ENCODE measurements at places on chromosomes 5 and 9.

GRCh38 chr9:130296783-130297055, 31.2 kb downstream of the HMCN2 start:
- no peak for DNase-seq

DNA sequence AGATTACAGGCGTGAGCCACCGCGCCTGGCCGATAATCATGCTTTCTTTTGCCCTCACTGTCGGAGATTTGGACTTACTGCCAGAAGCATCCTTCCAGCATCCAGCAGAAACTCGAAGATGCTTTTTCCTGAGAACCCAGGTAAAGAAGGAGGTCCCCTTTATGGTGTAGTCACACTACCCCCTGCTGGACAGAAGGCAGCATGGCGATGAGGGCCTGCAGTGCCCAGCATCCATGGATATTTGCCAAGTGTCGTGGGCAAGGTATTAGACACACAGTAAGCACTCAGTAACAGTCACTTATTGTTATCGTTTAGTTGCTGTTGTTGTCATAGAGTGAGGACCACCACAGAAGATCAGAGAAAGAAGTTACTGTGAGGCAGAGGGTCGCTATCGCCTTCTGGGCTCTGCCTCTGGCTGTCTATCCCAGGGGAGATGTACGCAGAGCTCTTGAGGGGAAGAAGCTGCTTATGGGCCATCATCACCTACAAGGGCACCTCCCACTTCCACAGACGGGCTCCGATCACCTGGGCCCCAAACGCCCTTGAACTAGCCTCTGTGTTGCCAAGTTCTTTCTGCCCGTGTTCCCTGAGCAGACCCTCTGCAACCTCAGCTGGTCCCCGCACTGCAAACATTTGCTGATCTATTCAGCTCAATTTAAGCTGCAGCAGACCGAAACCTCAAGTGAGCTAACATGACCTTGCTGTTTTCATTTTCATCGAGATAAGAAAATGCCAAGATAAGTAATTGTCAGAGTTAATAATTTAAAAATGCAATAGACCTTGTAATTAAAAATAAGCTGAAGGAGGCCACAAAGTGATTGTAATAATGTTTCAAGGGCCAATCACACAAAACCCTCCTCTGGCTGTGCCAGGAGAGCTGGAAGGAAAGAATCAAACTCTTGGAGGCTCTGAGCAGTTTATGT, 23.9 kb downstream of the C5orf15 start:
- DNase-seq, result no peak

GRCh38 chr9:76456202-76456926, 2.6 kb upstream of the GCNT1 start:
- DNase-seq, result no peak

- no peak for DNase-seq
Observed at GRCh38 chr9:133752739-133753446, 14.7 kb upstream of the SARDH start.

DNA sequence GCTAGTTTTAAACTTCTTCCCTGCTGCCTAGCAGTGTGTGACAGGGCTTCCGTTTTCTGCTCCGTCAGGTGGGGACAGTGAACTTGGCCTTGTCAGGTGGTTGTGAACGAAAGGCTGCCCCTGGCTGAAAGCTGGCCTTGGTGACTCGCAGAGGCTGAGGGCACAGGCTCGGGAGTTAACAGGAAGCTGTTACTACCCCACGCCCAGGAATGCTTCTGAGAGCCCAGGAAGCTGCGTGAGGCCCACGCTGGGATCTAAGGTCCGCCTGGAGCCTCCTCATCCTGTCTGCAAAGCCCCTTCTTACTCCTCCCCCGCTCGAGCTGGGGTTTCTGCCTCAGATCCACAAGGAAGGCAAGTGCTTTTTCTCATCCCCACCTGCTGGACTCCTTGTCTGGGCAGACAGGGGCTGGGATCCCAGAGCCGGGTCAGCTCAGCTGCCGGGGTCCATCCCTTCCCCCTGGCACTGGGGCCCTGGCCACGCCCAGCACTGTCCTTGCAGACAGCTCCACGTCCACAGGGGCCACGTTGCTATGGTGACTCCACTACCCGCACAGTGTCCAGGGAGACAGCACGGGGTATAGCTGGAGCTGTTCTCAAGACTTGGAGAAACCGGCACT, 124.7 kb upstream of the TBC1D2 start:
- DNase-seq, result no peak

- DNase-seq, result no peak
Observed at GRCh38 chr9:37408933-37409710, 13.4 kb upstream of the GRHPR start.

DNA sequence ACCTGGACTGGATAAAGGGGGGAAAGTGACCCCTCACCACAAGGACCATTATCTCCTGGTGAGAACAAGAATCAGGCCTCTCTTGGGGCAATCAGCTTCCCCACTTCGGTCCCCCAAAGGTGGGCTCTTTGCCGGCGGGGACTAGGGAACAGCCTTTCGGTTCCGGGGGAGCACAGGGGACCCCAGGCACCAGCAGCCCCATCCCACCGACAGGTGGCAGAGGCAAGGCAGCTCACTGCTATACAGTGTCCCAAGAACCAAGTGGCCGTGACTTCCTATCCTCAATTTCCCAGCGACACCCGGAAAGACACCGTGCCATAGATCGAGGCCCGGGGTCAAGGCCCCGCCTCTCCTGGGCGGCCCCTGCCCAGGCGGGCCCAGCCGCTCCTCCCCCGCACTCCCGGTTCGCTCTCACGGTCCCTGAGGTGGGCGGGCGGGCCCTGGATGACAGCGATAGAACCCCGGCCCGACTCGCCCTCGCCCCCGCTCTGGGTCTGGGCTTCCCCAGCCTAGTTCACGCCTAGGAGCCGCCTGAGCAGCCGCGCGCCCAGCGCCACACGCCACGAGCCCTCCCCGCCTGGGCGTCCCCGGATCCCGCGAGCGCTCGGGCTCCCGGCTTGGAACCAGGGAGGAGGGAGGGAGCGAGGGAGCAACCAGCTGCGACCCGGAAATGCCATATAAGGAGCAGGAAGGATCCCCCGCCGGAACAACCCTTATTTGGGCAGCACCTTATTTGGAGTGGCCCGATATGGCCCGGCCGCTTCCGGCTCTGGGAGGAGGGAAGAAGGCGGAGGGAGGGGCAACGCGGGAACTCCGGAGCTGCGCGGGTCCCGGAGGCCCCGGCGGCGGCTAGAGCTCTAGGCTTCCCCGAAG, 655 bp upstream of the EGR1 start:
- peak; percentile 96 for DNase-seq

DNA sequence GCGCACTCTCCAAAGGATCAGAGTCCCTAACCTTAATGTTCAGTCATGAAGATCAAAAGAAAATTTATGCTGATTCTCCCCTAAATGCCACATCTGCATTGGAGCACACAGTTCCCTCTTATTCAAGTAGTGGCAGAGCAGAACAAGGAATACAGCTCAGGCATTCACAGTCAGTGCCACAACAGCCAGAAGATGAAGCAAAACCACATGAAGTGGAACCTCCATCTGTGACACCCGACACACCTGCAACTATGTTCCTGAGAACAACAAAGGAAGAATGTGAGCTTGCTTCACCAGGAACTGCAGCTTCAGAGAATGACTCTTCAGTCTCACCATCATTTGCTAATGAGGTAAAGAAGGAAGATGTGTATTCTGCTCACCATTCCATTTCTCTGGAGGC, 40.0 kb downstream of the CMYA5 start:
- DNase-seq, result no peak

DNA sequence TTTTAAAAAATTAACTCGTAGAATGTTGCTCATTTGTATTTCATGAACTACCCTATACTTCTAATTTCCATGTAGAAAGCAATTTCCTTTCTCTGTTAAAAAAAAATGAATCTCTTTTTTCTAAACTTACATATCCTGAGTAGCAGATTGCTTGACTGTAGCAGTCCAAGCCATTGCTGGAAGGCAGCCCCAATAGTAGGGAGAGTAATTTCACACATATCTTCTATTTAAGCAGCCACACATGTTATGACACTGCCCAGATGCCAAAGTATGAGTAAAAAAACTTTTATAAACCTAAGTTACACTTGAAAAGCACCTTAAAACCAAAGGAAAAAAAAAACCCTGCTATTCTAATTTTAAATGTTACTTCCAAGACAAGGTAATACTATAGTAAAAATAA, 69.6 kb downstream of the FBXL17 start:
- DNase-seq, result no peak

DNA sequence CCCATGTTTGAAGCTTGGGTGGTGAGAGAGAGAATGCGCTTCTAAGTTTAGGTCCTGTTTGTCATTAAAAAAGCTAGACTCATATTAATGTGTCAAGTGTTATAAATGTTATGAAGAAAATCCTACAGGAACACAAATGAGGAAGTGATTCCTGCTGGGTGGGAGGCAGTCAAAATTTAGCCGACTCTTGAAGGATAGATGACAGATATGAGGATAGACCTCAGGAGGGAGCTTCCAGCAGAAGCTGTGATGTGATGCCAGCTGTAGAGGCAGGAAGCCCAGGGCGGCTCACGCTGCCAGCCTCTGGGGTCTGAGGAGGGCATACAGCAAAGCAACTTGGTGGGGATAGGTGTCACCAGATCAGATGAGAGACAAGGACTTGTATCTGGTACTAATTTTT, 74.7 kb upstream of the ADAMTS16 start:
- no peak for DNase-seq

DNA sequence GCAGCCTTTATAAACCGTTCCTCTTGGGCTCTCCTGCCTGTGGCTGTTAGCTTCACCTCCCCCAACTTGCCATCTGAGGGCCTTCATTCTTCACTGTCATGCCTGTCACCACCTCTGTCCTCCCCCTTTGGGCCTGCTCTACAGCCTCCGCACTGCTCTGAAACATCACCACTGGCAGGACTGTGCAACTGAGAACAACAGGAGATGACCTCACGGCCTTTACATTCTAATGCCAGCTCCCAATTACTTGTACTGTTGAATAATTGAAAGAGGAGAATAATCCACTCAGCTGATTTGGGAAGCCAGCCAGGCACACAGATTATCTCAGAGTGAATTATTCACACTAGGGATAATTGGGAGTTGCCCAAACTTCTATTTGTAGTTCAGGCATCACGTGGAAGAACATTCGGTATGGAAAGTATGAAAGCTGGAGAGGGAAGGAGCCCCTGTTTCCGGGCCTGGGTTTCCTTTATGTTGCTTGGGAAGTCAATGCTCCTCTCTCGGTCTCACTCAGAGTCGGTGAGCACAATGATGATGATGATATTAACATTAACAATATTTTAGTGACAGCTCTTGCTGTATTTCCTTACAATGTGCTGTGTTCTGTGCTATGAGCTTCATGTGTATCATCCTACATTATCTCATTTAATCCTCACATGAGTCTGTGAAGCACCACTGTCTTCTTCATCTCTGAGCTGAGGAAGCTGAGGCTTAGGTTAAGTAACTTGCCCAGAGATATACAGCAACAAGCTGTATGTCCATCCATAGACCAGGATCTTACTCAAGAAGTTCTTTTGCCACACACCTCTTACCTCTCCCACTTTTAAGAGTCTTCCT, 99.3 kb upstream of the LRRTM2 start:
- no peak for DNase-seq

GRCh38 chr9:89799766-89800165, 195.0 kb downstream of the GADD45G start:
- no peak for DNase-seq

GRCh38 chr9:129962451-129962864, 80.5 kb downstream of the FNBP1 start:
- no peak for DNase-seq

DNA sequence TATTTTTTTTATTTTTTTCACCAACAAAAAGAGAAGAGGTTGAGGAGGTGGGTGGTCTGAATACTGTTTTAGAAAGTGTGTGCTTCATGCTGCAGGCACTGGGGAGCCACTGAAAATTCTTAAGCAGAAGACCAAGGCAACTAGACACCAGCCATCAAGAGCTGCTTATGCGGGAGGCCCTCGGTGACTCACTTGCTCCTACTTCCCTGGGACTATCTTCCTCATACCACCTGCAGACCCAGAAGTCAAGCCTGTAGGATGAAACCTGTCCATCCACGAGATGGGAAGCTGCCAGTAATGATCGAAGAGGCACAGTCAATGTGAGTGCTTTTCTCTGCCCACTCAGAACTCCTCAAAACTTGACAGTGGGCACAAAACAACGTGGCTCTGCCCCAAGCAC, 125.8 kb upstream of the SLC44A1 start:
- no peak for DNase-seq

DNA sequence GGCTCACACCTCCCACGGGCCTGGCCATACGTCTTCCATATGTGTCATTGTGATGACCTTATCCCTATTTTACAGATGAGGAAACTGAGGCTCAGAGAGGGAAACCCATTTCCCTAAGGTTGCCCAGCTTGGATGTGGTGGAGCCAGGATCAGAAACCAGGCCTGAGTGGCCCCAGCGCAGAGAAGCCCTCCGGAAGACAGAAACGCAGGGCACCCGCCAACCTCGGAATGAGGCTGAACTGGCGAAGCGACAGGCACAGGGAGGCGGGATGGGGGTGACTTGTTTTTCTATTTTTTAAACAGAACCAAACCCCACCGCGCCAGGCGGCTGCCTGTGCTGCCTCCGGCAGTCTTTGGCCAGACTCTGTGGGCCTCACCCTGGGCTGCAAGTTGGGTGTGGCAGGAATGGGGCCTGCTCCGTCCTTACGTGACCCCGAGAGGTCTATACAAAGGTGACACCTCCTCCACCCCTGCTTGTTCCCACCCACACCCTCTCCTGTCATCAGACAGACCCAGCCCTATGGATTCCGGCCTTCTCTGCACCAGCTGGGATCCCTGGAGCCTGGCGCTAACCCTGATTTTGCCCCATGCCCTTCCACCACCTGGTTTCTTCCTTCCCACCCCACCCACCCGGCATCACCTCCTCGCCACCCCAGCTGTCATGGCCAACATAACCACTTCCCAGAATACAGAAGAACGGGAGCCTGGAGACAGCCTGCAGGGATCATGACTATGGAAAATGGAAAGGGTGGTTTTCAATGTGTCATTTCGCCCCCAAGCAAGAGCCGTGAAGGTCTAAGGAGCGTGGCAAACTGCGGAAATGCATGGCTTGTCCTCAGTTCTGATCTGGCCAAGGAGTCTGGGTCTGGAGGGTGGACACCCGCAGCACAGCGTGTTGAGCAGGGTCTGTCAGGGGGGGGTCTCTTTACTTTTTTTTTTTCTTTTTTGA, 23.6 kb downstream of the PLPP7 start:
- no peak for DNase-seq

GRCh38 chr5:93246090-93246855, 334.7 kb downstream of the NR2F1-AS1 start:
- peak; percentile 19 for DNase-seq

All from skeletal muscle cell (primary cell).